ENCODE measurements at places on chromosomes 11 and 22. TPM values are rescaled to one million over a fixed set of nuclear protein-coding genes. Genes with fewer than 3 reads are reported as not detected.
A peak's percentile ranks its signal among the peaks of the same experiment; 100 is the strongest.

KDM4E gene
- not detected for total RNA-seq

GRCh38 chr22:39908136-39908535, 7.3 kb downstream of the GRAP2 start:
- no peak for DNase-seq

DNA sequence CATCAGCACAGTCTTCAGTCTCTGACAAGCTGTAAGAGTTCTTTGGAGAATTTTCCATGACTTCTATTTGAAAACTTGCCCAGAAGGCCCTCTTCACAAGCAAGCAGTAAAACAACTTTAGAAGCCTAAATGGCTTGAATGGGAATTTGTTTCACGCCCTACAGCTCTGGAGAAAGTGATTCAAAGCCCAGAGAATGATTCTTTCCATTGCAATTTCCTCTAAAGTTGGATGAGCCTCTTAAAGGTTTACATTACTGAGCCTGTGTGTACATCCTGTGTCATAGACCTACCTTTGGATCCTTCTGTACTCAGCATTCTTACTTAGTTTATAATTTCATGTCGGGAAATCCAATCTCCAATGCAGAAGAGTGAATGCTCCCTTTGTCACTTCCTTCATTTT, 6.8 kb upstream of the OR8B3 start:
- peak; percentile 62 for DNase-seq

DMC1 gene
- 0.18 TPM for total RNA-seq

SH3BP1 gene
- total RNA-seq = 10.8 TPM

DNA sequence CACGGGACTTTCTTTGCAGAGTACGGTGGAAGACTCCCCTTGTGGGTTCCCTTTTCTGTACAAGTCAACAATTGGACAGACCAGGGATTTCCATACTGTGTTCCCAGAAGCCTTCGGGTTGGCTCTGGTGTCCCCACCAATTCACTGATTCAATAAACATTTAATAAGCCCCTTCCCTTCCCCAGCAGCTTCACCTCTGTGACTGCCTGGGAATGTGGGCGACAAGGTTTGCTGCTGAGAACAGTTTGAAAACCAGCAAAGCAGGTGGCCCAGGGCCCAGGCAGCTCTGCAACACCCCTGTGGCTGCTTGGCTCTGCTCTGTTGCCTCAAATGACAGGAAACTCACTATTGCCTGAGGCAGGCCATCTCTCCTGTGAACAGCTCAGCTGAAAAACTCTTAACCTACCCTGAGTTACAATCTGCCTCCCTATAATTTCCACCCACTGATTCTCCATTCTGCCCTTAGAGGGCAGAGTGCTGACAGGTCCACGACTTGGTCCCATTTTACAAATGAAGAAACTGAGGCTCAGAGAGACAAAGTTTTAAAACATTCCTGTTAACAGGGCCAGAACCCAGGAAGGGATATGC, 10.4 kb downstream of the ADORA2A start:
- DNase-seq = no peak

- DNase-seq = peak; percentile 58
Observed at GRCh38 chr11:34997952-34998528, 81.6 kb downstream of the PDHX start.

Measured in IMR-90 (cell line).